Testis (tissue), 5 donors: ENCODE measurements at places on chromosomes 7 and 10. TPM values are rescaled to one million over a fixed set of nuclear protein-coding genes. Genes with fewer than 3 reads are reported as not detected.
A peak's percentile ranks its signal among the peaks of the same experiment; 100 is the strongest.

The AIFM2 gene
- 7.1 TPM for total RNA-seq

DNA sequence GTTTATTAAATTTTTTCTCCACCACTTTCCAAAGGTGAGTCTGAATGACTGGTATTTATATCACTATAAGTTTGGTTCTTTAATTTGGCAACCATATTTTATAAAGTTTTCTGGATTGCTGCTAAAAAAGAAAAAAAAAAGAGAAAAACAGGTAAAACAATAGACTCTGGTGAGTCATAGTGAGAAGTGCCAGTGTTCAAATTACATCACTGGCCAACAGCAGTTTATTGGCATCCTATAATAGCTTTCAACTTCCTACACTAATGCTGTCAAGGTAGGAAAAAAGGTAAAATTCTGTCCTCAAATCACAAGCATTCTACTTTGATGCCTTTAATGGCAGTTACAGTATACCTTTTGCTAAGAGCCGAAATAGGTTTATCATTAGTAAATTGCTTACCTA is 808.8 kb downstream of the GRM8 start:
- no peaks in the 10 kb centered on the region for H3K4me1 ChIP-seq
- no peaks in the 10 kb centered on the region for H3K36me3 ChIP-seq
- no peak overlapping the region for H3K27ac ChIP-seq
- DNase-seq = no peak
- no peaks in the 10 kb centered on the region for H3K27me3 ChIP-seq

DNA sequence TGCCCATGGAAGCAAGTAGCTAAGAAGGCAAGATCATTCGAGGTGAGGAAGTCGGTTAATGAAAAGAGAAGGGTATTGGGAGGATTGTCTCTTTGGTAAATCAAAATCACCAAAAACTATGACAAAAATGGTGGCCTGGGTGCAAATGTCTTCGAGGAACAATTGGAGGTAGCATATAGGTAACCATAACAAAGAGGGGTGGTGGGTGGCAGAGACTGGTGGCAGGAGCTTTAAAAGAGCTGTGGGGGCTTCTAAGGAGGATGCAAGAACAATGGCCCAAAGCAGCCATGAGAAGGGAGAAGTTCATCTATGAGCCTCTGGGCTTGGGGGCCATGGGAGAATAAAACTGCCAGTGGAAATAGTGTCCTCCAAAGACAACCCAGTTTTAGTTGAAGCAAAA is 172.2 kb upstream of the PDE1C start:
- DNase-seq = no peak
- no peaks in the 10 kb centered on the region for H3K36me3 ChIP-seq
- H3K4me3 ChIP-seq = no peak overlapping the region
- no peak overlapping the region for H3K27ac ChIP-seq
- H3K4me1 ChIP-seq = no peaks in the 10 kb centered on the region
- no peaks in the 10 kb centered on the region for H3K27me3 ChIP-seq

DNA sequence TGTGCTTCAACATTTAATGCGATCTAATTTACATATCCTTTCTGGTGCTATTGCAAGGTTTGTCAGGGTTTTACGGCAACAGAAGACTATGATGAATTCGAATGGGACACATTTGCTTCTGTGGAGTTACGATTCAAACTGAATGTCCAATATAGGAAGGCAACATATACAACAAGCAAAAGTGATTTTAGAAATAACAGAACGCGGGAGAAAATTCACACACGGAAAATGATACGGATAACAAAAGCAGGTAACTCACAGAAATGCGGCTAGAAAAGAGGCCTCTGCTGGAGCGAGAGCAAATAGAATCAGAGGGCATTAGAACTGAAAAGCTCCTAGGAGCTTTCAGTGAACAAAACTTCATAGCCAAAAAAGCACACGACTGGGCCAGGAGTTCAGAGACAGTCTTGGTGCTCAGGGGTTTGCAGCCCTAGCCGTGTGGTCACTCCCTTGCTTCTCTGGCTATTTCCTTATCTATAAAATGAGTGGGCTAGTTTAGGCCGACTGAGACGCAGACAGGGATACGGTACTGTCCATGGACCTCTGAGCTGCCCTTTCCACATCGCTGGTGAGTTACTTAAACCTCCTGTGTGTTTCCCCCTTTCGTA is 557 bp upstream of the TAX1BP1 start:
- no peaks in the 10 kb centered on the region for H3K36me3 ChIP-seq
- peak overlapping the region; percentile 94 for H3K27ac ChIP-seq
- no peaks in the 10 kb centered on the region for H3K27me3 ChIP-seq
- peak overlapping the region; percentile 92 for H3K4me3 ChIP-seq

The HKDC1 gene
- 1.9 TPM for total RNA-seq

DNA sequence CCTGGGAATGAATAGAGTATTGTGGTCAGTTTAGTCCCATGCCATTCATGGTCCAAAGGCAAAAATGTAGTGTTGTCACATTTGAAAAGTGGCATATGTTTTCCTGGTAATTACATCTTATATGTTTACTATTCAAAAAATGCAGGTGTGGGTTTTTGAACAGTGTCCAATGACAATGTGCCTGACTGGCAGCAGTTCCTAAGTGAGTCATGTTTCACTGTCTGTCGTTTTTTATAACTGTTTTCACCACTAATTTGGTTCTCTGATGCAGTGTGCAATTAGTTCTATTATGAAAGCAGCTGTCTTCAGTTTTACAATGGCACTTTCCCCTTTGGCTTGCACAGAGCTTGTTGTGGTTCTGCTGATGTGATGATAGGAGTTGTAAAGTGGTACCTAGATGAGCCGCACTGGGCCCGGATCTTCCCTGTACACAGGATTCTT is 162.3 kb downstream of the SEM1 start:
- H3K27ac ChIP-seq = no peak overlapping the region
- no peak overlapping the region for H3K4me3 ChIP-seq
- H3K36me3 ChIP-seq = no peaks in the 10 kb centered on the region
- no peaks in the 10 kb centered on the region for H3K27me3 ChIP-seq
- DNase-seq = no peak

GRCh38 chr7:93812061-93812460 is 78.5 kb downstream of the TFPI2 start:
- H3K4me1 ChIP-seq = no peaks in the 10 kb centered on the region
- no peak overlapping the region for H3K27ac ChIP-seq
- H3K36me3 ChIP-seq = no peaks in the 10 kb centered on the region
- no peak overlapping the region for H3K4me3 ChIP-seq
- no peaks in the 10 kb centered on the region for H3K27me3 ChIP-seq
- DNase-seq = no peak

DNA sequence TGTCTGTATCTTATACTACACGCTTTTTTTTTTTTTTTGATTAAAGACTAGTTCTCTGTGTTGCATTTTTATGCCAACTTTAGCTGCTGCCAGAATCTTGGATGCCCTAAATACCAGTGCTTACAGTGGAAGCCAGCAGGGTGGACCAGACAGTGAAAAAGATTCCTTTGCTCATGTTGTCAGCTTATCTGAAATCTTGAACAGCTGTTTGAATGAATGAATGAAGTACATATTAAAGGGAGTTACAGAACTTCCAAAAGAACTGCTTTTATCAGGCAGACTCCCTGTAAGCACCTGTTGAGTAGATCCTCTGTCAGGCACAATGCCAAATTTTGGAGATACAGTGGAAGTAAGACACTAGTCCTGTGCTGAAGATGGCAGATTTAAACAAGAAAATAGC is 184.9 kb downstream of the PPP1R9A start:
- H3K4me3 ChIP-seq = no peak overlapping the region
- H3K27me3 ChIP-seq = no peaks in the 10 kb centered on the region
- DNase-seq = no peak
- H3K27ac ChIP-seq = no peak overlapping the region
- H3K36me3 ChIP-seq = no peaks in the 10 kb centered on the region
- H3K4me1 ChIP-seq = no peaks in the 10 kb centered on the region

The TRIL gene
- 0.99 TPM for total RNA-seq

GRCh38 chr7:107164092-107164491 is 4.7 kb upstream of the HBP1 start:
- no peaks in the 10 kb centered on the region for H3K27me3 ChIP-seq
- H3K27ac ChIP-seq = no peak overlapping the region
- H3K36me3 ChIP-seq = no peaks in the 10 kb centered on the region
- H3K4me1 ChIP-seq = no peaks in the 10 kb centered on the region

DNA sequence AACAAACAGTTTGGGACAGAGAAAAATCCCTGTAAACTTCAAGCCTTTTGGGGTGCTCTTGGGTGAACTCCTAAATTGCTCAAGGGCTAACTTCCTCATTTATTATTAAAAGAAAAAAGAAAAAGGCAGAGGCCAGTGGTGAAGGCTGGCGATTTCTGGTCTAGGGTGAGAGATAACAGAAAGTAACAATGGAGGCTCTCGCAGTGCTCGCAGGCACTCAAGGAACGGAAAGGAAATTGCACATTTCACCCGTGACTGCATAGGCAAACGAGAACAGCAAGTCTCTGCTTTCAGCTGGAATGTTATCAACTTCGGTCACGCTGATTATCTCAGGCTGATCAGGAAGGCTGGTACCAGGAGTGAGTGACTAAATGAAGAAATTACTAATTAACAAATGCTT is 70.7 kb downstream of the PRKAG2 start:
- H3K27ac ChIP-seq = no peak overlapping the region
- H3K36me3 ChIP-seq = no peaks in the 10 kb centered on the region
- no peaks in the 10 kb centered on the region for H3K4me1 ChIP-seq
- peak; percentile 34 for DNase-seq
- H3K27me3 ChIP-seq = no peaks in the 10 kb centered on the region

DNA sequence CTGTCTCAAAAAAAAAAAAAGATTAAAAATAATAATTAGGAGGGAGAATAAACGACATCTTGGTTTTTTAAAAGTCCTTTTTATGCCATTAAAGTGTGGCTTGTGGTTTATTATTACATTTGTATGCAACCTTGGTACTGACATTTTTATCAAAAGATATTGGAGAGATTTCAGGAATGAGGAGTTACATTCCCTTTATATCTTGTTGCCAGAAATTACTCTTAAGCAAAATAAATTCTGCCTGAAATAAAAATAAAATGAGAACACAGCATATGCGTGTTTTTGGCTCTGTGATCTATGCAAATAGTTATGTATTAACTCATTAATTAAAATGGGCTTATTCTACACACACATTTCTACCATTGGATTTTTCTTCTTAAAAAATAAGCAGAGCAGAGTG is 202.4 kb downstream of the BICC1 start:
- no peak for DNase-seq
- H3K36me3 ChIP-seq = no peaks in the 10 kb centered on the region
- no peaks in the 10 kb centered on the region for H3K27me3 ChIP-seq
- H3K4me3 ChIP-seq = no peak overlapping the region
- peak overlapping the region; percentile 39 for H3K27ac ChIP-seq
- H3K4me1 ChIP-seq = peaks cover 5% of the 10 kb centered on the region

DNA sequence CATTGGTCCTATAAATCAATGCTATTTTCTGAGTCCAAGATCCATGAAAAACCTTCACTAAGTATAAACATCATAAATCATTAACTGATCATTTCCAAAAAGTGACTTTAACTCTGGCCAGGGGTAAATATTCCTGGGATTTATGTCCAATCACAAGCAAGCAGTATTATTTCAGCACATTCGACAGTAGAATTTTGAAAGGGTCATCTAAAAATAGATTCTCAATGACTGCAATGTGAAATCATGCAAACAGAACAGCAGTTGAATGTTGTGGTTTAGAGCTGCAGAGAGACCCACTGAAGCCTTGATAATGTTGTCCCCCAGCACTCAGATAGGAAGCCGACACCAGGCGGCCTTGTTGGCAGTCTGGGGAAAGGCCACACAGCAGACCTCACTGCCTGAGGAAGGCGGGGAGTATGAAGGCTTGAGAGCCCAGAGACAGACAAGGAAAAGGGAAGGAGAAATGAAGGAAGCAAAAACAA is 38.1 kb downstream of the FAM107B start:
- H3K4me1 ChIP-seq = peaks cover 6% of the 10 kb centered on the region
- H3K27me3 ChIP-seq = no peaks in the 10 kb centered on the region
- H3K27ac ChIP-seq = no peak overlapping the region
- no peaks in the 10 kb centered on the region for H3K36me3 ChIP-seq

The AP3M1 gene
- 38.6 TPM for total RNA-seq

DNA sequence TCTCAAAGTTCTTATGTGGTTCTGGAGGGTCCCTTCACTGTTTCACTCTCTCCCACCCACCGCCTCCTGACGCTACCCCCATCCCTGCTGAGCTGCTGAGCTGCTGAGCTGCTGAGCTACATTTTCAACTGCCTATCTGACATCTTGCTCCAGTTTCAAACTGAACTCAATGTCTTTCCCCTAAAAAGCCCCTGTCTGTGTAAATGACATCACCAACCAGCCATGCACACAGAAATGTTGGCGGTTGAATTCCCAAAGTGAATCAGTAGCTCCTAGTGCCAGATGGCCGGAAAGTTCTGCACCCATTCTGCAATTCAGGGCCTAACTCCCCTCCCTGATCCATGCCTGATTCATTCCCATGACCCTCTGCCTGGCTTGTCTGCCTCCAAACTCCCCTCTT is 71.2 kb downstream of the WNT2 start:
- H3K4me3 ChIP-seq = no peak overlapping the region
- DNase-seq = no peak
- H3K36me3 ChIP-seq = no peaks in the 10 kb centered on the region
- H3K4me1 ChIP-seq = no peaks in the 10 kb centered on the region

The PIK3CG gene
- total RNA-seq = 6.5 TPM

The BHLHA15 gene
- total RNA-seq = 0.50 TPM
